Tongue (tissue), 3 donors: ENCODE measurements at places on chromosomes 4 and X. TPM values are rescaled to one million over a fixed set of nuclear protein-coding genes. Genes with fewer than 3 reads are reported as not detected.

DNA sequence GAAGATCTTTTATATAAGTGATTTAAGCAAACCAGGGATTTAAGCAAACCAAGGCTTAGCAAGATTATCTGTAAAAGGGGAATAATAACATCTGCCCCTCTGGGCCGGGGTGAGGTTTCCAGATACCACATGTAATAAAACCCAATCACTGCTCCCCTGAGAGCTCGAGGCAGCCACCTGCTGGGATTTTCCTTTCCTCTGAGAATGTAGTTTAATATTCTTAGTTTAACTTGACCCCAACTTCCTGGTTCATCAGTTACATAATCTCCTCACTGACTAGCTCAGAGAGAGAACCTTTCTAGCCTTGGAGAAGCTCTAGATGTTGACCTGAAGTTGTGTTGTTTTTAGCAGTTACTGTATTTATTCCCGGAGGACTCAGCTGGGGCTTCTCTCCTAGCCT is 322.4 kb downstream of the ARHGAP10 start:
- no peak for DNase-seq

GRCh38 chr4:187118602-187119120 is 395.0 kb upstream of the FAT1 start:
- DNase-seq, result no peak

DNA sequence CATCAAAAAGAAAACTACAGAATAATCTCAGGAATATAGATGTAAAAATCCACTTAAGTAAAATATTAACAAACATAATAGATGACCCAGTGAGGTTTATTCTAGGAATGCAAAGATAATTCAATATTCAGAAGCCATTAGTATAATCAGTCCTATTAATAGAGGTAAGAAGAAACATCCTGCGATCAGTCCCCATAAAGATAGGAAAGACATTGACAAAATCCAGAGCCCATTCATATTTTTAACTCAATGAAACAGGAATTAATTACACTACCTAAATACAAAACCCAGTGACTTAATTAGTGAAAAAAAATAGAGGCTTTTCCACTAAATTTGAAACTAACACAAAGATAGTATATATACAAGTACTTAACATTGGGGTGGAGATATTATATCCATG is 321.4 kb upstream of the INTU start:
- DNase-seq, result no peak

- DNase-seq, result no peak
These were observed 236.4 kb downstream of the PDGFC start for GRCh38 chr4:156734965-156735895.

- no peak for DNase-seq
These were observed 18.6 kb downstream of the AFM start for GRCh38 chr4:73499996-73500765.

The PRSS12 gene
- 24.0 TPM for total RNA-seq
